AG04450 (cell line): ENCODE measurements at places on chromosomes 12 and 14. TPM values are rescaled to one million over a fixed set of nuclear protein-coding genes. Genes with fewer than 3 reads are reported as not detected.

- no peak for DNase-seq
These were observed 34.6 kb upstream of the UBC start for GRCh38 chr12:124949066-124949465.

GRCh38 chr12:19217446-19217845, 87.9 kb downstream of the PLEKHA5 start:
- DNase-seq = no peak

DNA sequence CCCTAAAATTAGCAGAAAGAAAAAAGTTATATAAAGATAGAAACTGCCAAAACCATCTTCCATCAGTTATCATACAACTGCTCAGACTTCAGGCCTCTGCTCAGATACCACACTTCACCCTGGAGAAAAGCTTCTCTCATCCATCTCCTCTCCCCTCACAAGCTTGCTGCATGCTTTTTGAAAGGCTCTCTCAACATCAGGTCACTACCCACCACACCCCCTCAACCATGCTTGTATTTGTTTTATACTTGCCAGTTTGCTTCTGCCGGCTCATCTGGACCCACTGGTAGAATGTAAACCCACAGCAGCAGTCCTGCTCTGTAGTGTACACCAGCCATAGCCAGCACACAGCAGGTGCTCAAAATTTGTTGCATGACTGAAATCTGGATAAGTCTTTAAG, 8.8 kb downstream of the PPP1CC start:
- DNase-seq = no peak

GRCh38 chr14:50529288-50530179, 2.8 kb downstream of the MAP4K5 start:
- DNase-seq = no peak

Gene TAS2R10
- 0.24 and 0.71 TPM in 2 replicates for polyA plus RNA-seq
